Brain (organoid and tissue), 16 donors: ENCODE measurements at places on chromosomes 1 and 21.

DNA sequence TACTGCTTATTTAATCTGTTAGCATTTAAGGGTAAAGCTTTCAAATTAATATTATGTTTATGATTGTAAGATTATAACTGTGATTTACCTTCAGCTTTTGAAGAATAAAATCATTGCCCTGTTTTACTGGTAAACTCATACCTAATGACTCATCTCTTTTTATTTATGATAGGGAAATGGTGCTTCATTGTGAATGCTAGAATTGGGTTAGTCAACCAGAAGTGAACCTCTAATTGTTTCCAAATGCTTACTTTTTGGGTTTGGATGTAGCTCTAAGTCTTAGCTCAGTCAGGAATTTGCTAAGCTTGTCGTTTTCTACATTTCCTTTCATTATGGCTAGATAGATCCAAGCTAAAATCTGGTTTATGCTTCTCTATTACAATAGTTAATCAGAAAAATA is 59.4 kb downstream of the SLC30A7 start:
- DNase-seq = no peak

DNA sequence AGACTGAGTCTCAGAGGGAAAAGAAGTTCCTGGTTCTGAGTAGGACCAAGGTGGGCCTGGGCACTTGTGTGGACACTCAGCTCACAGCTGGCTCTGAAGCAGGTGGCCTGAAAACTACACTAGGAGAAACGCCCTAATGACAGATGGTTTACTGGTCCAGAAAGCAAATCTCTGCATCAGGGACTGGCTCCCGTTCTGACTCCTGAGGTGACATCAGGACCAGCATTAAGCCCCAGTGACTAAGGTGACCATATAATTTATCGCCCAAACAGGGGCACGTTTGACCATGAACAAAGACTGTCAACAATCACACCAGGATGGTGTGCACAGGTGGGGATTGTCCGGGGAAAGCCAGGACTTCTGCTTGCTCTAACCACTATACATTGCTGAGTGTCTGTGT is 12.2 kb upstream of the CD34 start:
- no peak for DNase-seq

DNA sequence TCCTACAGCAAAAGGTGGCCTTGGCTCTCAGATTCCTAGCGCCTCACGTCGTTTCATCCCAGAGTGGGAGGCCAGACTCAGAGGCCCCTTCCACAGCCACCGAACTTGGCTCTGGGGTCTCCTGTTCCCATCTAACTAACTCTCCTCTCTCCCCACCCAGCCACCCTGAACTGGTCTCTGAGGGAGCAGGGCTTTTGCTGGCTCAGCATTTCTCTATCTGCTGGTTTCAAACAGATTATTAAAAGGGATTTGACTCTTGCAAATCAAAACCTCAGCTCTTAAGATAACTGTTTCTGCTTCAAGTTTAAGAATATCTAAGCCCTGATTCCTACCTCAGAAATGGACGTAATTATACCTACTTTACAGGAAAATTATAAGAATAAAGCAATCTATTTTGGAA is 91.0 kb upstream of the ATP1B1 start:
- DNase-seq = no peak

GRCh38 chr1:8572106-8572505 is 245.3 kb downstream of the RERE start:
- DNase-seq = no peak

DNA sequence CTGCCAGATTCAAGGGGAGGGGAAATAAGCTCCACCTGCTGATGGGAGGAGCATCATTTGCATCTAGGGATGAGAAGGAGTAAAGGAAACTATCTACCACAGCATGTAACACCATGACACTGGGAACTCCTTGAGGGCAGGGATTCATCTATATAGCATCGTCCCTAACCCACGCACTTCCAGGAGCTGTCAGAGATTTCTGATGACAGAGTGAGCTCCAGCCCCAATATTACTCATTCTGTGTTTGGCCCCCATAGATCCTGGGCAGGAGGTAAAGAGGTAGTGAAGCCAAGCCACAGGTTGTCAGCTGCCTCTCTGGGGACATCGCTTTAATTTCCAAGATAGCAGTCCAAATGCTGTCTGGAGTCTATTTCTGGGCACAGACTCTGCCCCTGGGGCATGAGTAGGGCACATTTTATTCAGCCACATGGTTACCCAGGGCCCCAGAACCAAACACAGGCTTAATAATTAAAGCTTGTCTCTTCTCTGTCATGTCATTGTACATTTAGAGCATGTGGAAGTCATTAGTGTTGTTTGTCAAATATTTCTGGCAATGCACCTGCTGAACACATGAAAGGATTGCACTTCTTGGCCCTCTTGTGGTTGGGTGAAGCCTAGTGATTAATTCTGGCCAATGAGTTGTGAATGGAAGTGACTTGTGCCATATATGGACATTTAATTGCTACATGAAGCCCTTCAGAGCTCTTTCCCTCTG is 105.9 kb upstream of the POU3F1 start:
- peak; percentile 82 for DNase-seq

GRCh38 chr1:219757890-219758289 is 145.0 kb upstream of the ZC3H11B start:
- DNase-seq = no peak

DNA sequence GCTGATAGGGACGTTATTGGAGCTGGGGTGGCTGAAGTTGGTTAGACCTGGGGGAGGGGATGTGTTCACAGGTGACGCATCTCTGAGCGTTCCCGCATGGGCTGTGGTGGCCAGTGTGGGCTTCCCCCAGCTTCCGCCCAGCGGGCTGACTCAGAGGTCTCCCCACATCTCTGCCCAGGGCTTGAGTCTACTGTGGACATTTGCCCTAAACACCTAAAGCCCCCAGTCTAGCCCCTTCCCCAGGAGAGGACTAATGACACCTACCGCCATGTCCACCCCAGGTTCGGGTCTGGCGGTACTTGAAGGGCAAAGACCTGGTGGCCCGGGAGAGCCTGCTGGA is 2.0 kb downstream of the AGRN start:
- DNase-seq = no peak

DNA sequence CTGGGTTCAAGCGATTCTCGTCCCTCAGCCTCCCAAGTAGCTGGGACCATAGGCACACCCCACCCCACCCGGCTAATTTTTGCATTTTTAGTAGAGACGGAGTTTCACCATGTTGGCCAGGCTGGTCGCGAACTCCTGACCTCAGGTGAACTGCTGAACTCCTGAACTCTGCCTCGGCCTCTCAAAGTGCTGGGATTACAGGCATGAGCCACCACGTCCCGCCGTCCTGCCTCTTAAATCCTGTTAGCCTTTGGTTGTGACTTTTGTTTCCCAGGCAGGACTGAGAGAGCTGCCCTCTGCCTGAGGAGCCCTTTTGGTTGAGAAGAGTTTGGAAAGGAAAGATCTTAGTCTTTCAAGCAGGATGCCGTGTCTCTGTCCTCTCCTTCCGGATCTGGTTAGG is 59.3 kb upstream of the C1orf174 start:
- no peak for DNase-seq

DNA sequence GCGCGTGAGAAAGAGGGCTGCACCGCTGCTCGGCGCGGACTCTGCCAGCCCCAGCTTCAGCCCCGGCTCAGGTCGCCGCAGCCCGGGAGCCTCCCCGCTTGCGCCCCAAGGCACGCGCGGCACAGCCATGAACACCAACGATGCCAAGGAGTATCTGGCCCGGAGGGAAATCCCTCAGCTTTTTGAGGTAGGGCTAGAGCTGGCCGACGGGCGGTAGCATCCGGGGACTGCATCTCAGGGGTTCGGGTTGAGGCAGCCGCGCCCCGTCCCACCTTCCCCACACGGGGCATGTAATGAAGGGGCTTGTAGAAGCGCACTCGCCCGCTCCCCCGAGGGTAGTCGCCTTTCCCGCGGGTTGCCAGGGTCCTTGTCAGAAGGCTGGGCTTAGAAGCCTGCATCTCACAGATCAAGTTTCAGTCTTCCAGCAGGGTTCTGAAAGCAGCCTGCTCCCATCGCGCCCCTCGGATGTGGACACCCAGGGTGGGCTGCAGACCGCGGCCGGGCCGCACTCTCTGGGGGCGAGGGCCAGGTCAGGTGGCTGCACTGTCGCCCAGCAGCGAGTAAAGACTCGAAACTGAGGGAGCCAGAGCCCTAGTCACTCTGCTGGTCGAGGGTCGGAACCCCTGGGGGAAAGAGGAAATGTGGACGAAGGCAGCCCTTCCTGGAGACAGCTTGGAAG is 507 bp downstream of the AK5 start:
- DNase-seq = no peak

- DNase-seq = no peak
These were observed 7.1 kb downstream of the SLC66A1 start for GRCh38 chr1:19319196-19319595.

DNA sequence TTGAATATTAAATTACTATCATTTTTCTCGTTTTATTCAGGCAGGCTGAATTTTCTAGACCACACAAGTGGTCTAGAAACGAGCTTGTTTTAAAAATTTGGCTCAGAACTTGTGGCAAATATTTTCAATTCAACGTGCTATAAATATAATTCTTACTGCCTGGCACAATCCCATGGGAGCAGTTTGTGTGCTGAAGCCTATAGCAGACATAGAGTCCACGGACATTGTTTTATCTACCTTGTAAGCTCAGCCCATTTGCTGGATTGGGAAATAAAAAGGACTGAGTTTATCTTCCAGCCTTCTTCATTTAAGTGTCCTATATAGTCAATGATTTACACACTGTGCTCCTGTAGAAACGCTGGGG is 103.4 kb downstream of the ZBTB18 start:
- no peak for DNase-seq

DNA sequence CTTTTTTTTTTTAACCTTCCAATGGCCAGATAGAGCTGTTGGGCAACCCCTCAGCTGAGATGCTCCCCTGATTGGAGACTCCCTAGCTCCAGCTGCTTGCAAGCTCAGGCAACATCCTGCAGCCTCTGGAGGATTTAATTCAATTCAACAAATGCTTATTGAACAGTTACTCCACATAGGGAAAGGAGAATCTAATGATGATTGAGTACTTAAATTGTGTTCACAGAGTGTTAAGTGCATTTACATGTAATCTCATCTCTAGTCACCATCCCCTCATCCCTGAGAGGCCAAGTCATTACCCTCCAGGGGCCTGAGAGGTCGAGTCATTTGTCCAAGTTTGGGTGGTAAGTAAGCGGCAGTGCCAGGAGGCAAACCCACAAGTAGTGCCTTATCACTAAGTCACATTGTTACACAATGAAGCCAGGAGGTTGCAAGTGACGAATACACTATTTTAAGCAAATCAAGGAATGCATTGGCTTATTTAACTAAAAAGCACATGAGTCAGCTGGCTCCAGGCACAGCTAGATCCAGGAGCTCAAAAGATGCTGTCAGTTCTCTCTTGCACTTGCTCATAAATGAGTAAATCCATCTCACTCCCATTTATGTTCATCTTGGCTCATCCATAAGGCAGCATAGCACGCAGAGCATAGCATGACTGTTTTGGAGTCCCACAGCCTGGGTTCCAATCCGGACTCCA is 64.3 kb downstream of the OPTC start:
- DNase-seq = no peak
